Glomerular endothelial cell (primary cell): ENCODE measurements at places on chromosomes 7 and 10. TPM values are rescaled to one million over a fixed set of nuclear protein-coding genes. Genes with fewer than 3 reads are reported as not detected.
A peak's percentile ranks its signal among the peaks of the same experiment; 100 is the strongest.

DNA sequence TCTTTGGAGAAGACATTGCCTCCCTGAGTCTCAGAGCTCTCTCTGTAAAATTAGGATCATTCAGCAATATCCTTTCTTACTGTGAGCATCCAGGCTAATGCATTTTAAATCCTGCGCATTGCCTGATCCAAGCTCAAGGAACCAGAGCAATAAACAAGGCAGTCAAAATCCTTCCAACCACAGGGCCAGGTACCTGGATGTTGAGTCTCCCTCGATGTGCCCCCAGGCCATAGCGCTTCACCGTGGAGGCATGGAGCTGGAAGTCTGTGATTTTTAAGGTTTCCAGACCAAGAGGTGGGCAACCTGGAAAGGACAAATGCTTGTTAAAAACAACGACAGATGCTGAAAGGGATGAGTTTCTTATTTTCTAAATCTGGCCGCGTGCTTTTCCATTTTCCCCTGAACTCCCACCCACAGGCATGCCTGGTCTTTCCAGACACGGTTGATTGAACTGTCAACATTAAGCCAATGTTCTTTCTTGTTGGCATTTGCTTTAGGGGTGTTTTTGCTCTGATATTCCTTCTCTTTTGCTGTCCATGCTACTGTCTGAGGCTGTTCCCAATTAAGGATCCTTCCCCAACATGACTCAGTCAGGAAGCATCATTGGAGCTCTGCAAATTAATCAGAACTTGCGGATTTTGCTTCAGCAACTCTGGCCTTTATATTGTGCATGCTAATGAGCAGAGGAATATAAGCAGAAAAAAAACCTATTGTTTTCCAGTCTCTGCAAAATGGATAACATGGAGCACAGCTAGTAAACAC, 29.0 kb downstream of the CPXM2 start:
- DNase-seq: no peak

GRCh38 chr7:44547536-44548231, 6.6 kb upstream of the NPC1L1 start:
- DNase-seq: no peak

DNA sequence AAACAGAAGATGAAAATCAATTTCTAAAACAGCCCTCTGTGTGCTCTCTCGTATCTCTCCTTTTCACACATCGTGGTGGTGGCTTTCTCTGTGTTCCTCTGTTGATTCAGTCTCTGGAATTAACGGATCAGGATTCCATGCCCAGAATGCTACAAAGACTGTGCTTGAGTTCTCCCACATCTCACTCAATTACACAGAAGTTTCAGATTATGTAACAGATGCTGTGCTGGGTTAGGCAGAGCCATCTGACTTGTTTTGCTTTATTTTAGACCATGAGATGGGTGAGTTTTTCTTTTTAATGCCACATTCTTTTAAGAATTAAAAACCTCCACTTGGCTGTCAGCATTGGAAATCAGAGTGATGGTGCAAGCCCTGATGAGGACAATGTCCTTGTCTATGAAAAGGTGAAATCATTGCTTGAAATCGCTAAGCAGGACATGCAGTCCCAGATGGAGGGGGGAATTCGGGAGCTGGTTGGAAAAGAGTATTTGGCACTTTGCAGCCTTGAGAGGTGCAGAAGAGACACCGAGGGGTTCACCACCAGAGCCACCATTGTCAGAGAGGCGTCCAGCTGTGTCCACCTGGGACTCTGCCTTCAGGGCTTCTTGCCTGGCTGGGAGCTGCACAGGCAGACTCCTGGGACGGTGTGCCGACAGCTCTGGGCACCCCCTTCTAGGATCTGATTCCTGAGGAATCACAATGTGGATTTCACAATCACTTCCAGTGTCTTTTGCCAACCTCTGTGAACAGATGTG, 80.4 kb downstream of the EGFR start:
- DNase-seq: no peak

GRCh38 chr10:113866551-113867394, 12.3 kb downstream of the NHLRC2 start:
- no peak for DNase-seq

DNA sequence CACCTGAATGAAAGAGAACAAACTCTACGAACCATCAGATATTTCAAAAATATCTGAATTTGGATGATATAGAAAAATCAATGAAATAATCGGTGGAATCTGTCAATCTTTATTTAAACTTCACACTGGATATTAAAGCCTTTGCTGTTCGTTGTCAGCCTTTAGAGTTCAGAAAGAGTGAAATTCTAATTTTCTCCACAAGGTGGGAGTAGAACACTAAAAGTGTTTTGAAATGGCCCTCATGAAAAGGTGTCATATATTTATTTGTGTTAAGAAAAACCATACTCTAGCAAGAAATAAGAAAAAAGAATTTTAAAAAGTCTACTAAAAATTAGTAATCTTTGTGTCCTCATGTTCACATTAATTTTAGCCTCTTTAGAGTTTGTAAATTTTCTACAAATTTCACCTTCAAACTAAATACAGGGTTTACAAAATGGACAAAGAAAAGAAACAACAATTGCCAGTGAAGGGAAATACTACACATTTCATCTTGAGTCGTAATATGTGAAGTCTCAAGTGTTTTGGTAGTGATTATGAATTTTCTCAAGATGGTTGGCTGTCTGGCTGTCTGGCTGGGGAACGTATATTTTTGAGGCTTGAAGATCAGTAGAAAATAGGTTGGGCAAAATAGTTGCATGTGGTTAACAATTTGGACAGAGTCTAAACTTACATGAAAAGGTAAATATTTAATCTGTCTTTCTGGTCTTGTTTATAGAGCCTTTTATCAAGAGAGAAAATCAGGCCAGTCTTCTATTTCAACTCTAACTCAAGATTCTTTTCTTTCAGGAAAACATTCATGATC, 43.7 kb downstream of the DNAJB9 start:
- DNase-seq: peak; percentile 36

DNA sequence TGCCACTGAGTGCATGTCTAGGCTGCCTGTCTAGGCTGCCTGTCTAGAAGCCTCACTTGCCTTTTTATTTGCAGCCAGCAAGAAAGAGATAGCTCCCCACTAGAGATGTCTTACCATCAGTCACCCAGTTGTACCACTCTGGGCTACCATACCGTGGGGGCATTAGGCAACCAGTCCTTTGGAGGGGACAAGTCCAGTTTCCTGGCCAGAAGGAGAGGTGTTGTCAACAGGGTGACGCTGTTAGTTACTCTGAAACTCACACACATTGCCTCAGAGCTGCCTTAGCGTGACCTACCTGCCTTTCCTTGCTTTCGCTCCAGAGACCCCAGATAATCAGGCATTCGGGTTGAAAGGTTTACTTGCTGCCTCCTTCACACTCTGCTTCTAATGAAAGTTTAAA, 155.4 kb downstream of the CELF2 start:
- no peak for DNase-seq

DNA sequence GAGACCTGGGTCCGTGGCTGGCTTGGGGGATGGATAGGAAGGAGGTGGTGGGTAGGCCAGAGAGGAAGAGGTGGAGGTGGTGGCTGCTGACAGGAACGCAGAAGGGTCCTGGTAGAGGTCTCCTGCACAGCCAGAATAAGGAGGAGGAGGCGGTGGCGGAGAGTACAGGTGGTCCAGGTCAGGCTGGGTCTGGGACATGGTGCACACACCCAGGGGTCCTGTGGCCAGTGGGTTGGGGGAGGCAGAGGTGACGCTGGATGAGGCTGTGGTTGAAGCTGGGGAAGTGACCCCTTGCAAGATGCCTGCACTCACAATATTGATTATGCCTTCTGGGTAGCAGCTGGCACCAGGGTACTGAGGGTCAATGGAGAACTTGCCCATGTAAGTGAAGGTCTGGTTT, 2.2 kb downstream of the EGR2 start:
- DNase-seq: no peak

- no peak for DNase-seq
Measured at GRCh38 chr10:80133206-80133605, 676 bp downstream of the PLAC9 start.

- no peak for DNase-seq
Measured at GRCh38 chr10:27448921-27449320, 55.2 kb upstream of the RAB18 start.

DNA sequence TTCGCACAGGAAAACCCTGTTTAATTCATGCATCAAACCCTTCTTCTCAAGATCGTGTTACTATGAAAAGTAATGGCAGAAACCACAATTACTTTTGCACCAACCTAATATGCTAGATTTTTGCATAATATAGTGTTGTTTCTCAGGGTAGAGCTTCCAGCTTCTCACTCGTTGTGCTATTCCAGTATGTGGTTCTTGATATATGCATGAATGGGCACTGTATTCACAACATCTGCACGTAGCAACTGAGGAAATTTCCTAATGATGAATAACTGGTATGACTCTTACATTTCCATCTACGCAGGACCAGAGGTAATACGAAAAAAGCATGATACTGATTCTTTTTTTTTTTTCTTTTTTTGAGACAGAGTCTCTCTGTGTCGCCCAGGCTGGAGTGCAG, 326.6 kb upstream of the GALNT17 start:
- no peak for DNase-seq

GRCh38 chr10:108303149-108303548, 1138.6 kb upstream of the SORCS1 start:
- DNase-seq: no peak

GRCh38 chr7:70624500-70625103, 507.3 kb upstream of the GALNT17 start:
- DNase-seq: no peak

DNA sequence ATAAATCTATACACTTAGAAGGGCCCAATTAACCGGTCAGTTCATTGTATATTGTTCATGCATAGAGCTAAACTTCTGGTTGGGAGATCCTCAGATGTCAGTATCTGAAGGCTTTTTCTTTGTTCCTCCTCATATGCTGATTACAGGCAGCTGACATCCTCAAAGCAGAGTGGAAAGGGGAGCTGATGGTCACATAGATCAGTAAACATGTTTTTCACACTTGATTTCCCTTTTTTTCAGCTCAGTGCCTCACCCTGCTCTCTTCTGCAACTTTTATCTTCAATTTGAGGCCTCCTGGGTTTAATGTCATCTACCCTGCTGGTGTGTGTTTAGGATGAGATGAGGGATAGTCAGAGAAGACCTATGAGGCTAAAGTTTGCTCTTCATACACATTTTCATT, 297.9 kb upstream of the FZD1 start:
- DNase-seq: no peak

DNA sequence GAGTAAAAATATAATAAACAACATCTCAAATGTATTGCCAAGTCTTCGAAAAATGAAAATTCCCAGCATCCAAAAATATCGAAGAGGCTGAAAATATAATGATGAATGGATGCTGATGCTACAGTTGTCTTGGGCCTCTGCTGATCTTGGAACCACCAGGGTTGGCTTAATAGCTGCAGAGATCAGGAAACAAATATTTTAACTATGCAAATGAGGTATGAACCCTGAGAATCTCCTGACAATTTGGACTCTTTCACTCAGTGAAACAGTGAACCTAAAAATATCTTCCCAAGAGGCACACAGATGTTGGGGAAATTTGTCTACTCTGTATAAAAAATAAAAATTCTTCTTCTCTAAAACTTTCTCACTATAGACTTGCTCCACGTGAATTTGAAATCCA, 97.7 kb upstream of the EGFR start:
- no peak for DNase-seq

GRCh38 chr7:17239683-17240521, 58.5 kb upstream of the AHR start:
- DNase-seq: no peak

- no peak for DNase-seq
Measured at GRCh38 chr10:100566561-100566960, 30.8 kb downstream of the HIF1AN start.

- DNase-seq: no peak
Measured at GRCh38 chr7:39154815-39155214, 177.1 kb downstream of the POU6F2 start.

- no peak for DNase-seq
Measured at GRCh38 chr7:32059289-32060011, 10.8 kb downstream of the PDE1C start.

- no peak for DNase-seq
Measured at GRCh38 chr7:88523645-88524044, 217.0 kb upstream of the STEAP4 start.

DNA sequence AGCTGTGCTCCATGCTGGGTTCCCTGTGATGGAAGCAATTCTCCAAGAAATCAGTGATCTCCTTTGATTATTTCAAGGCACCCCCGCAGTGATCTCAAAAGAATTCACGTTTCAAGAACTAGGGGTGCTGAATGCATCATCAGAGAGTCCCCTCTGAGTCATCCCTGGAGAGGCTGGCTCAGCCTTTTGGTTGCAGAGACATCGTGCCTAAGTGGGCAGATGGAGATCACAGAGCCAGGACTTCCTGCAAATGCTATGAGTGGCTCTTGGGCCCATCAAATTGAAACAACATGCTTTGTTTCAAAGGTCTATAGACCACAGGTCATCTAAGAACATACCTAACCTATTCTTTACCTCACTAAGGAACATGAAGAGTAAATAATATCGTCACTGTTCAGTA, 41.5 kb upstream of the PLEKHA1 start:
- DNase-seq: no peak

- no peak for DNase-seq
Measured at GRCh38 chr10:48491392-48492139, 113.3 kb downstream of the ARHGAP22 start.

- no peak for DNase-seq
Measured at GRCh38 chr10:86163522-86164173, 202.9 kb downstream of the GRID1 start.

GRCh38 chr7:40199076-40199802, 64.4 kb downstream of the SUGCT start:
- DNase-seq: no peak

- no peak for DNase-seq
Measured at GRCh38 chr10:11509036-11509435, 102.4 kb downstream of the USP6NL start.

DNA sequence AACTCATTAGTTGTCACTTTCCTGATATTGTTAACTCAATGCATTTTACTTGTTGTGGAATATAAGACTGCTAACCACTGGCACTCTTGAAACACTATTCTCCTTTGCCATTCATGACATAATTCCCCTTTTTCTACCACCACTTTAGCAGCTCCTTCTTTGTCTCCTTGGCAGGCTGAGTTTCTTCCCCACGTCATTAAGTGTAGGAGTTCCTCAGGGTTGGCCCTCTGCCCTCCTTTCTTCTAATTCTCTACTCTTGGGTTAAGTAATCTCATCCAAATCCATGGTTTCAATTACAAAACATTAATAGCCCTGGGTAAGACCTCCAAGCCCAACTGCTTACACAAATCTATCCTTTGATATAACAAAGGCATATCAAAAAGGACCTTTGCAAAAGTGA, 175.1 kb downstream of the HGF start:
- no peak for DNase-seq

- DNase-seq: peak; percentile 41
Measured at GRCh38 chr7:136009488-136010079, 32.4 kb upstream of the MTPN start.

The TMEM236 gene
- 0.18 and 0.48 TPM in 2 replicates for total RNA-seq

The MLXIPL gene
- total RNA-seq: not detected in 2 replicates

The CALML5 gene
- total RNA-seq: not detected in 2 replicates

The AEBP1 gene
- total RNA-seq: 12.1 and 40.8 TPM in 2 replicates

The TET1 gene
- total RNA-seq: 2.1 and 2.4 TPM in 2 replicates

The NPTX2 gene
- total RNA-seq: 32.0 and 116 TPM in 2 replicates

The ACSL5 gene
- 22.5 and 24.7 TPM in 2 replicates for total RNA-seq

The MSMB gene
- total RNA-seq: not detected in 2 replicates

The TMEM248 gene
- total RNA-seq: 107 and 117 TPM in 2 replicates

The AKR1C4 gene
- not detected in 2 replicates for total RNA-seq

The CRHR2 gene
- total RNA-seq: not detected in 2 replicates

The WASL gene
- 24.9 and 25.6 TPM in 2 replicates for total RNA-seq

The CYP2C9 gene
- total RNA-seq: not detected in 2 replicates

The ENTPD1 gene
- total RNA-seq: 12.4 and 30.3 TPM in 2 replicates

The SFTPA2 gene
- not detected in 2 replicates for total RNA-seq

The FFAR4 gene
- total RNA-seq: not detected in 2 replicates

The SLC26A5 gene
- not detected in 2 replicates for total RNA-seq
